Activated T-helper 2 cell treated with anti-CD3 and anti-CD28 coated beads, Interferon-gamma antibody, Interleukin-2, Interleukin-4, amounts not matched to agents 10 μg/mL and 5 μg/mL and 100 μg/mL, durations not matched to agents 14 hours and 24 hours and 36 hours (primary cell): ENCODE measurements at places on chromosomes 1 and 21.

DNA sequence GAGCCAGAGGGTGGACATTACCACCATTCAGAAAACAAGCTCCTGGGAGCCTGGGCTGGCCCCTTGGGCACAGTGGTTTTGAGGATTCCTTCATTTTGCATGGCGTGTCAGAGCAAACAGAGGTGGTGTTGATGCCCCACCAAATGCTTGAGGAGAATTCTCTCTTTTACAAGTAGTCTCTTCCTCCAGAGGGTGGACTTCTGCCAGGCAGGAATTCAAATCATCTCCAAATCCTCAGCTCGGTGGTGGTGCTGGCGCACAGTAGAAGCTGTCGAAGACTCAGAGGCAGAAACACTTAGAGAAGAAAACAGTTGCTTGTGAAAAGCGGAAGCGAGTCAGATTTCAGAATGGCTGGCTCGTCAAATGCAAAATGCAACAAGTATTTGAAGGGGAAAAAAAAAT lies 3.4 kb upstream of the CHI3L1 start:
- no peak overlapping the region for H3K4me3 ChIP-seq
- no peaks in the 10 kb centered on the region for H3K36me3 ChIP-seq
- H3K27ac ChIP-seq, result no peak overlapping the region
- DNase-seq, result no peak
- H3K4me1 ChIP-seq, result no peaks in the 10 kb centered on the region

DNA sequence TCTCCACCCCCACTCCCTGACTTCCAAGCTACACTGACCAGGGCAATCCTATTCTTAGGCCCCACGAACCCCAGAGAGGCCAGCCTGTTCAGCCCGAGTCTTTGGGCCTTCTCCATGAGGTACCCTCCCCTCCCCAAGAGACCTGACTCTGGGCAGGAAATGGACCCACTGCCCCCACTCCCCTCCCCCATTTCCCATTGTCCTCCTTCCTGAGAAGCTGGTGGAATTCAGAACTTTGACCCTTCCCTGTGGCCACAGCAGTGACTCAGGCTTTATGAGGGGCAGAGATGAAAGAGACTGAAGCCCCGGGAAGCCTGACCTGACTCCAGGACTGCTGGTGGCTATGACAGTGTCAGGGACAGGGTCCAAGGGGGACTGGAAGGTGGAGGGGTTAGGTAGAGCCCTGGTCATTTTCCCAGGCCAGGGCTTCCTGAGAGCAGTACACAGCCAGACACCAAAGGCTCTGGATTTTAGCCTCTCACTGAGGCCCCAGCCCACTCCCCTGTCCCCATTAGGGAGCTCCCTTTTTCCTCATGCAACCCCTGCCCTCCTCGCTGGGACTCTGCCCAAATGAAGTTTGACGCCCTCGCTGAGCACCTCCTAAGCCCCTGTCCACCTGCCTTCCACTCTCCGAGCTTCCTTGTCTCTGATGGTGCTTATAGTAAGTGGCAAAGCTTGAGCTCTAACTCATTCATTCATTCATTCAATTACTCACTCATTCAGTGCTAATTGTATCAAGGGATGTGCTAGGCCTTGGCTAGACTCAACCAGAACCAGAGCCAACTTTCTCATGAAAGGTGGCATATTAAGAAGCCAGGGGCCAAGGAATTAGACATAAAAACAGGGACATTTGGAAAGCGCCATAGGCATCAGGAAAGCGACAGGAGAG lies 3.0 kb downstream of the CRYBG2 start:
- no peak for DNase-seq
- H3K36me3 ChIP-seq, result no peaks in the 10 kb centered on the region
- H3K27me3 ChIP-seq, result peaks cover 3% of the 10 kb centered on the region
- H3K4me1 ChIP-seq, result peaks cover 4% of the 10 kb centered on the region

DNA sequence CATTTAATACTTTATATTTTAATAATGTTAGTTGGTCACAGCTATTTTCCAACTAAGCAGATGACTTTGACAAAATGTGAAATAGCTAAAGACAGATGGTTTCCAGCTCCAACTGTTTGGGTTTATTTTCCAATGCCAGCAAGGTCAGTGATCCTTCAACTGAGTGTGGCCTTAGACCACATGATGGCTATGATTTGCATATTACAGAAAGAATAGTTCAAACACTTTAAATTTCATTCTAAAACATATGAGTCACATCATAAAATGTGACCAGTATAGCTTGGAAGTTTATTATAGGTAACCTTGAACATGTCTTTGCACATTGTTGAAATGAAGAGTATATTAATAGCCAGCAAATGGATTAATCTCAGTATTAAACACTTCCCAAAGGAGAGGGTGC lies 454.0 kb upstream of the C1orf87 start:
- H3K4me3 ChIP-seq, result no peak overlapping the region
- no peaks in the 10 kb centered on the region for H3K27me3 ChIP-seq
- DNase-seq, result no peak
- H3K4me1 ChIP-seq, result no peaks in the 10 kb centered on the region

GRCh38 chr1:167837326-167837725 lies 76.6 kb downstream of the ADCY10 start:
- no peak for DNase-seq
- no peak overlapping the region for H3K4me3 ChIP-seq
- no peak overlapping the region for H3K27ac ChIP-seq
- no peaks in the 10 kb centered on the region for H3K36me3 ChIP-seq
- peaks cover 8% of the 10 kb centered on the region for H3K4me1 ChIP-seq
- peaks cover 20% of the 10 kb centered on the region for H3K27me3 ChIP-seq

- no peak for DNase-seq
- H3K4me3 ChIP-seq, result no peak overlapping the region
- H3K27me3 ChIP-seq, result no peaks in the 10 kb centered on the region
Measured at GRCh38 chr1:104402178-104402577, 652.5 kb downstream of the AMY1C start.

- no peak overlapping the region for H3K4me3 ChIP-seq
- no peak for DNase-seq
- no peaks in the 10 kb centered on the region for H3K27me3 ChIP-seq
- H3K36me3 ChIP-seq, result no peaks in the 10 kb centered on the region
- no peaks in the 10 kb centered on the region for H3K4me1 ChIP-seq
Measured at GRCh38 chr21:27362249-27362648, 395.4 kb upstream of the ADAMTS5 start.

- H3K27me3 ChIP-seq, result no peaks in the 10 kb centered on the region
- peaks cover 9% of the 10 kb centered on the region for H3K36me3 ChIP-seq
- no peak overlapping the region for H3K4me3 ChIP-seq
- peaks cover 17% of the 10 kb centered on the region for H3K4me1 ChIP-seq
- no peak for DNase-seq
Measured at GRCh38 chr1:226986496-226987178, 46.5 kb downstream of the COQ8A start.

GRCh38 chr1:12549460-12550349 lies 68.3 kb downstream of the DHRS3 start:
- H3K4me3 ChIP-seq, result no peak overlapping the region
- H3K4me1 ChIP-seq, result peaks cover 12% of the 10 kb centered on the region
- H3K27ac ChIP-seq, result no peak overlapping the region
- no peaks in the 10 kb centered on the region for H3K36me3 ChIP-seq
- no peaks in the 10 kb centered on the region for H3K27me3 ChIP-seq

DNA sequence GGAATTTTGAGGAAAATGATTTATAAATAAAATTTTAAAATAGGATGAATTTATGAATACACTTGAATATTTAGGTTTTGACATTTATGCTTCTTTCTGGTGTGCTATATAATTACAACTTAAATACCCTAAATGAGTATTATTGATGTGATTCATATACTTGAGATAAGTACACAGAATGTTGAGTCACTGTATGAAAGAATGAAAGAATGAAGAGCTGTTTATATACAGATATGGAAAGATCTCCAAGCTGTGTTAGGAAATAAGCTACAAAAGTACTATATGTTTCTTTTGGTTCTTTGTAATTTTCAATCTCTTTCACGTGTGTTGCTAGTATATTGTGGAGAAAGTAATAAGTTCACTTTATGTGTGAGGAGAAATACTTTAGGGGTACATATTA lies 147.2 kb downstream of the RASAL2 start:
- no peaks in the 10 kb centered on the region for H3K4me1 ChIP-seq
- H3K4me3 ChIP-seq, result no peak overlapping the region
- no peaks in the 10 kb centered on the region for H3K27me3 ChIP-seq

GRCh38 chr1:156898161-156898566 lies 4.6 kb downstream of the PEAR1 start:
- DNase-seq, result no peak
- H3K27ac ChIP-seq, result no peak overlapping the region
- peaks cover 6% of the 10 kb centered on the region for H3K4me1 ChIP-seq
- no peaks in the 10 kb centered on the region for H3K36me3 ChIP-seq
- H3K27me3 ChIP-seq, result peaks cover 36% of the 10 kb centered on the region
- no peak overlapping the region for H3K4me3 ChIP-seq

GRCh38 chr1:95282518-95282895 lies 48.5 kb downstream of the RWDD3 start:
- H3K4me1 ChIP-seq, result no peaks in the 10 kb centered on the region
- no peaks in the 10 kb centered on the region for H3K36me3 ChIP-seq
- no peak for DNase-seq
- peaks cover 3% of the 10 kb centered on the region for H3K27me3 ChIP-seq

DNA sequence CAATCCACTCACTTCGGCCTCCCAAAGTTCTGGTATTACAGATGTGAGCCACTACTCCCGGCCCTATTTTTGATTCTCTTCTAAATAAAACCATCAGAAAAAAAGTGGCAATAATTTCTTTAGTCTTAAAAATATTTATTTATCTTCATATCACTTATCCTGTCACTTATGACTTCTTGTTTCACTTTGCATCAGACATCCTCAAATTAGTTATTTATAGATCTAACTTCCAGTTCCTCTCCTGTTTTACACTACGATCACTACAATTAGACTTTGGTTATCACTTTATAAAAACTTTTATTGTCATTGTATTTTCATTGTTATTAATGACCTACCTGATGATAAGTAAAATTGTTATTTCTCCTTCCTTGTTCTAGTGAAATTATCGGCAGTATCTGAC lies 783.4 kb upstream of the BRINP3 start:
- no peak for DNase-seq
- H3K4me3 ChIP-seq, result no peak overlapping the region
- no peaks in the 10 kb centered on the region for H3K36me3 ChIP-seq
- no peak overlapping the region for H3K27ac ChIP-seq

- H3K4me3 ChIP-seq, result no peak overlapping the region
- H3K27me3 ChIP-seq, result no peaks in the 10 kb centered on the region
- no peaks in the 10 kb centered on the region for H3K4me1 ChIP-seq
- H3K27ac ChIP-seq, result no peak overlapping the region
Measured at GRCh38 chr1:215987092-215987875, 420.2 kb downstream of the KCTD3 start.

GRCh38 chr1:117795190-117795589 lies 134.2 kb downstream of the GDAP2 start:
- H3K4me3 ChIP-seq, result no peak overlapping the region
- DNase-seq, result no peak
- H3K27ac ChIP-seq, result no peak overlapping the region
- H3K27me3 ChIP-seq, result peaks cover 12% of the 10 kb centered on the region
- no peaks in the 10 kb centered on the region for H3K36me3 ChIP-seq

- DNase-seq, result no peak
- peaks cover 17% of the 10 kb centered on the region for H3K4me1 ChIP-seq
- no peak overlapping the region for H3K4me3 ChIP-seq
- peaks cover 60% of the 10 kb centered on the region for H3K36me3 ChIP-seq
- no peak overlapping the region for H3K27ac ChIP-seq
Measured at GRCh38 chr1:64866689-64867088, 99.7 kb downstream of the JAK1 start.

GRCh38 chr1:201213106-201213770 lies 22.6 kb downstream of the IGFN1 start:
- no peak overlapping the region for H3K4me3 ChIP-seq
- DNase-seq, result no peak
- peaks cover 7% of the 10 kb centered on the region for H3K27me3 ChIP-seq

- no peaks in the 10 kb centered on the region for H3K27me3 ChIP-seq
- no peak for DNase-seq
- no peaks in the 10 kb centered on the region for H3K36me3 ChIP-seq
- H3K4me3 ChIP-seq, result no peak overlapping the region
- no peak overlapping the region for H3K27ac ChIP-seq
Measured at GRCh38 chr1:61981870-61982660, 212.6 kb upstream of the L1TD1 start.

- peaks cover 16% of the 10 kb centered on the region for H3K27me3 ChIP-seq
- DNase-seq, result no peak
- peak overlapping the region; percentile 60 for H3K27ac ChIP-seq
- H3K4me1 ChIP-seq, result peaks cover 22% of the 10 kb centered on the region
- no peak overlapping the region for H3K4me3 ChIP-seq
- H3K36me3 ChIP-seq, result no peaks in the 10 kb centered on the region
Measured at GRCh38 chr1:29688471-29689365, 452.4 kb downstream of the PTPRU start.

DNA sequence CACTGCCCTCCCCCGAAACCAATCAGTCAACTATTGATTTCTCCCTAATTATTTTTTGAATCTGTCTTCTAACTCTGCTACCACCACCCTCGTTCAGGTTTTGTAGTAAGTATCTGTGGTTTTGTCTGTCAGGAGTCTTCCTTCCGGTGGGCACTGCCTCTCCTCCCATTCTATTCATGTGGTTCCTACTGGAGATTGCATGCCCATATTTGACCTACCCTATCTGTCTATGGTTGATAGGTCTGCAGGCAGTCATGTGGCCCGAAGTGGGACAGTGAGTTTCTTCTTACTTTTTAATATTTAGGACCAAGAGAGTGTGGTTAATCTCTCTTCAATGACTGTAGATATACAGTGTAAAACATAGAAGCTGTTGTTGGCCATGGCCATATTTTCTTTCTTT lies 17.8 kb upstream of the MAST2 start:
- H3K27me3 ChIP-seq, result peaks cover 25% of the 10 kb centered on the region
- H3K4me1 ChIP-seq, result peaks cover 11% of the 10 kb centered on the region
- H3K4me3 ChIP-seq, result peak overlapping the region; percentile 41
- H3K27ac ChIP-seq, result no peak overlapping the region
- H3K36me3 ChIP-seq, result no peaks in the 10 kb centered on the region

DNA sequence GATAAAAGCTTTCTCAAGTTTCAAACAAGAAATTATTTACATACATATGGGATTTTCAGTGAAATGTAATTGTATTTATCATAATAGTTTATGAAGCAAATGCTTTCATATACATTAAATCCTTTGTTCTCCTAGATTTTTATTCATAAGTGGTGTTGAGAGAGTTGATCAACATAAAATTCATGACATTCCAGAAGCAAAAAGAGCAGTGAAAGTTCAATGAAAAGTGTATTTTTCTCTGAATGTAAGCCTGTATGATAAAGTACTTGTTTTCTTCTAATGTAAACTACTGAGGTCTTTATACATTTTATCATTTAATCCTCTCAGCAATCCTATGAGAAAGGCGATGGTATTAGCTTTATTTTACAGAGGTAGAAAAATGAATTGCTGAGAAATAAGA lies 146.5 kb downstream of the PLA2G4A start:
- no peak overlapping the region for H3K4me3 ChIP-seq
- no peak for DNase-seq
- H3K36me3 ChIP-seq, result peaks cover 13% of the 10 kb centered on the region
- H3K4me1 ChIP-seq, result peaks cover 7% of the 10 kb centered on the region
- no peak overlapping the region for H3K27ac ChIP-seq
- no peaks in the 10 kb centered on the region for H3K27me3 ChIP-seq

- H3K27me3 ChIP-seq, result peaks cover 10% of the 10 kb centered on the region
- peak overlapping the region; percentile 72 for H3K27ac ChIP-seq
- no peak for DNase-seq
- peak overlapping the region; percentile 22 for H3K4me3 ChIP-seq
Measured at GRCh38 chr1:33088119-33088906, 7.4 kb downstream of the AZIN2 start.
